ENCODE measurements at places on chromosomes 6 and 20. TPM values are rescaled to one million over a fixed set of nuclear protein-coding genes. Genes with fewer than 3 reads are reported as not detected.

SLC26A8 gene
- total RNA-seq, result 0.25 TPM

ACSS2 gene
- 25.0 TPM for total RNA-seq

SERINC3 gene
- total RNA-seq, result 32.9 TPM

ALDH5A1 gene
- total RNA-seq, result 3.5 TPM

CRISP2 gene
- not detected for total RNA-seq

TBX18 gene
- total RNA-seq, result not detected

GHRH gene
- total RNA-seq, result not detected

ACSS1 gene
- total RNA-seq, result not detected

SYTL3 gene
- 0.25 TPM for total RNA-seq

RBPJL gene
- total RNA-seq, result not detected

STK4 gene
- total RNA-seq, result 32.7 TPM

NHSL1 gene
- total RNA-seq, result 12.1 TPM

MEP1A gene
- total RNA-seq, result not detected

APCDD1L gene
- not detected for total RNA-seq

RAET1L gene
- not detected for total RNA-seq

NKX2-4 gene
- total RNA-seq, result not detected

SLC17A1 gene
- not detected for total RNA-seq

TRDN gene
- not detected for total RNA-seq

OPRM1 gene
- not detected for total RNA-seq

MATN4 gene
- 0.06 TPM for total RNA-seq

ACTR5 gene
- 9.2 TPM for total RNA-seq

GPR63 gene
- 18.2 TPM for total RNA-seq

DUSP22 gene
- total RNA-seq, result 51.3 TPM

ULBP3 gene
- 7.1 TPM for total RNA-seq

SLC32A1 gene
- total RNA-seq, result 0.04 TPM

FAM162B gene
- not detected for total RNA-seq

FERMT1 gene
- total RNA-seq, result 1.3 TPM

ALDH8A1 gene
- not detected for total RNA-seq

PLA2G7 gene
- 1.8 TPM for total RNA-seq

SLC22A16 gene
- not detected for total RNA-seq

IGF2R gene
- 46.1 TPM for total RNA-seq

MOG gene
- not detected for total RNA-seq

SMPDL3A gene
- total RNA-seq, result 2.0 TPM
